ENCODE measurements at places on chromosomes 2 and 18.

GRCh38 chr18:78984941-78985784, 5.5 kb downstream of the SALL3 start:
- no peak for DNase-seq

DNA sequence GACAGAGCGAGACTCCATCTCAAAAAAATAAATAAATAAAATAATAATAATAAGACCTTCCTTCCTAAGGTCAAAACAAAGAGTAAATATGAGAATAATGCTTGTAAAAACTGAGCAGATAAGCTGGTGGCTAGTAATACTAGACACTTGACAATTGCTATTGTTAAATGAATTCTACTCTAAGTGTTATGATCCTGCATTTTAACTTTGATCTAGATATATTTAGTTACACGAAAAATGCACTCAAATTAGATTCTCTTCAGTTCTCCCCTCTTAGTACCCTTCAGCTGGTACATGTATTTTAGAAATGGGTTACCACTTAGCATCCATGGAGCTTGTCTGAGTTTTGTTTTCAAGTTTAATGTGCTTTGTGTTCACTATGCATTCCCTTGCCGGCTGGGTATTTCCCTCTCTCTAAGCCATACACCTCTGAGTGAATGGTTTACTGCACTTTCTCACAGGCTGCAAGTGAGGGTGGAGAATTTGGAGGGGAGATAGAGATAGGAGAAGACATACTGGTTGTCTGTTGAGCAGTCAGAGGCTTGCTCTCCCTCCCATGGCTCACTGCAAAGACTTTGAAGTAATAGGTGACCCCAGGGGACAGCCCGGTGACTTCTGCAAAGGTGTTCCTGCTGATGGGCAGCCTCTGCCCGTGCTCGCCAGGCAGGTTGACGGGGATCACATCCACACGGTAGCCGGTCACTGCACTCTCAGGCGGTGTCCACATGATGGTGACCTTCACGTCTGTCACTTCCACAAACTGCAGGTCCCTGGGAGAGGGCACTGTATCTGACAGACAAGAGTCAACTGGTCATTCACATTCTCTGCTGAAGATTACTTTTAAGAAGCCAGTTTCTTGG, 29.9 kb downstream of the FN1 start:
- no peak for DNase-seq

GRCh38 chr2:31263636-31264190, 29.8 kb downstream of the EHD3 start:
- no peak for DNase-seq

- no peak for DNase-seq
These were observed 50.7 kb upstream of the ARL5A start for GRCh38 chr2:151878655-151879563.

GRCh38 chr2:181300600-181301291, 156.4 kb upstream of the ITGA4 start:
- no peak for DNase-seq

GRCh38 chr2:217399291-217399690, 539.4 kb upstream of the TNP1 start:
- no peak for DNase-seq

DNA sequence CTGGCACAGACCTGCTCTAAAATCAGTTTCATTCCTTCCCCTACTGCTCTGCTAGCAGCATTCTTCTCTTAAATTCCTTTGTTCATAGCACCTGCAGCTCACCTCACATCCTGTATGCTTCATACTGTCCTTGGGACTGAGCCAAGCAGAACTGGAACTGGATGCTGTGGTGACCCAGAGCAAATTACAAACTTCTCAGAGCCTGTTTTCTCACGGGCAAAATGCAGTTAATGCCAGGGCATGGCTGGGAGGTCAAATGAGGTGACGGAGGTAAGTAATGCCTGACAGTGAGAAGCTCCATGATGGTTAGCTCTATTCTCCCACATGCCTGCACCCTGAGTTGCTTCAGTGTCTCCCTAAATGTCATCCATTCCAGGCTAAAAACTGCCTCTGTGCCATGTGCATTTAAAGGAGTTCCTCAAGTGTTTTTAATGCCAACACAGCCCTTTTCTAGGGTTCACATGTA, 29.7 kb downstream of the C2orf42 start:
- no peak for DNase-seq

- DNase-seq: no peak
These were observed 1541.9 kb upstream of the PIK3C3 start for GRCh38 chr18:40413160-40413559.

GRCh38 chr2:161243312-161243711, 64.9 kb upstream of the PSMD14 start:
- DNase-seq: no peak

GRCh38 chr2:67985586-67985985, 77.2 kb downstream of the C1D start:
- DNase-seq: no peak

GRCh38 chr18:71784777-71785176, 759.4 kb downstream of the CBLN2 start:
- no peak for DNase-seq

DNA sequence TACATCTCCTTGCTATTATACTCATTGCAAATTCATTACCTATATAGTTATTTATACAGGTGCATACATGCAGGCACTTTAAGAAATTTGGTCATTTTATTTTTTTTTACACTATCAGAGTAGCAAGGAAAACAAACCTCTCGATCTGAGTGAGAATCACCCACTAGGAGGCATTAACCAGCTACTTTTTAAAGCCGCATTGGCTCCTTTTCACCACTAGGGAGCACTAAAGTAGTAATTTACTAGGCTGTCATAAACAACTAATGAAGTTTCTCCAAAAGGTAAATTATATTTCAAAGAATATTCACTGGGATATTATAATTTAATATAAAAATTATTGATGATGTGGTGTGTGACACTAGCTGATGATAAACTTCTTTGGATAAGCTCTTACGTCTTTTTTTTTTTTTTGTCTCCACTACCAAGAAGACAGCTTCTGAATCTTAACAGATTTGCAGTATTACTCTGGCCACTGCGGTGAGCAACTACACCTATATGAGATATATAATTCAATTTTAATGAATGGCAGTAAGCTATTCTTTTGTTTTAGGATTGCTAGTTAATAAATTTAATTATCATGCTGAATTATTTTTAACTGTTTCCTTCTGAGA, 101.9 kb downstream of the NOL4 start:
- DNase-seq: no peak

- no peak for DNase-seq
These were observed 269.5 kb upstream of the ZSWIM2 start for GRCh38 chr2:187118331-187119099.

GRCh38 chr18:51074605-51075004, 44.6 kb downstream of the SMAD4 start:
- no peak for DNase-seq

- no peak for DNase-seq
These were observed 1033.5 kb upstream of the TMEFF2 start for GRCh38 chr2:193228276-193228675.

DNA sequence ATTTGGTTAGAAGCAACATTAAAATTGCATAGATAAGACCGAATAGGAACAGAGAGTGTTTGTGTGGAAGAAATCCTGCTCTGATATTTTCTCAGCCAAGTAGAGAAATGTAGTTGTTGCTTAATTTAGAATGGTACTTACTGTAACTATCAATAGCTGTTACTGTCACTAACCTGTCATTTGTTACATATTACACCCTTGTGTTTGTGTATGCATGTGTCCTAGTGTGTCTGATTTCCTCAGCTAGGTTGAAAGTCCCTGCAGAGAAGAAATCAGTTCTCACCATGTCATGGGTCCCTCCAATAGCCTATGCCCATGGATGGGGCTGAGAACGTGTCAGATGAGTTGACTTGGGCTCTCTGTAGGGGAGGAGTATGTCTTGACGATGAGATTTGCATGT, 94.4 kb downstream of the SPTBN1 start:
- no peak for DNase-seq

DNA sequence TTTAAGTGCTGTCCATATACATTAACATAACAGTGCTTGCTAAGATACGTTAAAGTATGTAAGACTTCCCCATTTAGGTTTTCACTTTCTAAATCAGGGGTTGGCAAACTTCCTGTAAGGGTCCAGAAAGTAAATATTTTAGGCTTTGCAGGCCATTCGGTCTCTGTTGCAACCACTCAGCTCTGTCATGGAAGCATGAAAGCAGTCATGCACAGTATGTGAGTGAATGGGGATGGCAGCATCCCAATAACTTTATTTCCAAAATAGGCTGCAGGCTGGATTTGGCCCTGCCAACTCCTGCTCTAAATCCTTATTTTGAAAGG, 128.7 kb downstream of the PLA2R1 start:
- DNase-seq: no peak

DNA sequence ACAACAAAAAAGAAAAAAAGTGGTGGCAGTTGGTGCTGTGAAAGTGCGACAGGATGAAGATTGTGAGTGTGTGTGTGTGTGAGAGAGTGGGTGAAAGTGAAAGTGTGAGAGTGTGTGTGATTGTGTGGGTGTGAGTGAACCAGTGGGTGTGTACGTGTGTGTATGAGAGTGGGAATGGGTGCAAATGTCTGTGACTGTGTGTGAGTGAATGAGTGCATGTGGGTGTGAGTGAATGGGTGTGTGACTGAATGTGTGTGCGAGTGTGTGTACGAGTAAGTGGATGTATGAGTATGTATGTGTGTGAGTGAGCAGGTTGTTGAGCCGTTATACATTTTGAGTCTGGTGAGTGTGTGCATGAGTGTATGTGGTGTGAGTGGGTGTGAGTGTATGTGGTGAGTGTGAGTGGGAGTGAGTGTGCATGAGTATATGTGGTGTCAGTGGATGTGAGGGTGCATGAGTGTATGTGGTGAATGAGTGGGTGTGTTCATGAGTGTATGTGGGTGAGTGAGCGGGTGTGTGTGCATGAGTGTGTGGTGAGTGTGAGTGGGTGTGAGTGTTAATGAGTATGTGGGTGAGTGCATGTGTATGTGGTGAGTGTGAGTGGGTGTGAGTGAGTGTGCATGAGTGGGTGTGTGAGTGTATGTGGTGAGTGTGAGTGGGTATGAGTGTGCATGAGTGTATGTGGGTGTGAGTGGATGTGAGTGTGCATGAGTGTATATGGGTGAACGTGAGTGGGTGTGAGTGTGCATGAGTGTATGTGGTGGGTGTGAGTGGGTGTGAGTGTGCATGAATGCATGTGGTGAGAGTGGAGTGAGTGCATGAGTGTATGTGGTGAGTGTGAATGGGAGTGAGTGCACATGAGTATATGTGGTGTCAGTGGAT, 69.3 kb upstream of the HPCAL1 start:
- no peak for DNase-seq

DNA sequence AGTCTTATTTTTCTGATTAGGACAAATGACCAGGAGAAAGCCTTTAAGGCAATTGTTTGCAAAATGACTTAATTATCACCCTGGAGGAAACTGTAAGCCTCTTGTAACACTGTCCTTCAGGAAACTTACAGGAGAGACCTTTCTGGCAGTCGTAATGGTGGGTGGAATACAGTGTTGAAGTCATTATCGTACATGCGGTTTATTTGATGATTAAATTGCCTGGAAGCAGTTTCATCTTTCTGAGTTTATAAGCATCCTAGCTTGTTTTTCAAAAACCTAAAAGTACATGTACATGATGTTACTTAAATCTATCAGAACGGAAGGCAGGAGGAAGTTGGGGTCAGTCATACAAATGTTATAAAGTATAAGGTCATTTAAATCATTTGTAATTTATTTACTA, 86.2 kb upstream of the RAB27B start:
- no peak for DNase-seq

DNA sequence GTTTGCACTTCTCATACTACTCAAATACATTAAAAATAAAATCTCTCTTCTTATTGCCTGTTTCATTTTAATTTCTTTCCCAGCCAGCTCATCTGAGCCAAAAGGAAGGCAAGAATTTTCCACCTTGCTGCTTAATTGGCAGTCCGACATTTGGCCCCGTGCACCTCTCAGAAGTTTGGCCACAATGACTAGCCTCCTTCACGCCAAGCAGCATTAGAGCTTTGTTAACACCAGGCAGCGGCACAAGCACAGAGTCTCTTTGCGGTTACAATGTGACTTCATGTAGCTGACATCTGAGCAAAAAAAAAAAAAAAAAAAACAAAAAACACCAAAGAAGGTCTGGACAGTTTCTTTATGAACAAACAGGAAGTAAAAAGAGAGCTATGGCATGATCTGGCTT, 248.9 kb downstream of the OSR1 start:
- DNase-seq: no peak

DNA sequence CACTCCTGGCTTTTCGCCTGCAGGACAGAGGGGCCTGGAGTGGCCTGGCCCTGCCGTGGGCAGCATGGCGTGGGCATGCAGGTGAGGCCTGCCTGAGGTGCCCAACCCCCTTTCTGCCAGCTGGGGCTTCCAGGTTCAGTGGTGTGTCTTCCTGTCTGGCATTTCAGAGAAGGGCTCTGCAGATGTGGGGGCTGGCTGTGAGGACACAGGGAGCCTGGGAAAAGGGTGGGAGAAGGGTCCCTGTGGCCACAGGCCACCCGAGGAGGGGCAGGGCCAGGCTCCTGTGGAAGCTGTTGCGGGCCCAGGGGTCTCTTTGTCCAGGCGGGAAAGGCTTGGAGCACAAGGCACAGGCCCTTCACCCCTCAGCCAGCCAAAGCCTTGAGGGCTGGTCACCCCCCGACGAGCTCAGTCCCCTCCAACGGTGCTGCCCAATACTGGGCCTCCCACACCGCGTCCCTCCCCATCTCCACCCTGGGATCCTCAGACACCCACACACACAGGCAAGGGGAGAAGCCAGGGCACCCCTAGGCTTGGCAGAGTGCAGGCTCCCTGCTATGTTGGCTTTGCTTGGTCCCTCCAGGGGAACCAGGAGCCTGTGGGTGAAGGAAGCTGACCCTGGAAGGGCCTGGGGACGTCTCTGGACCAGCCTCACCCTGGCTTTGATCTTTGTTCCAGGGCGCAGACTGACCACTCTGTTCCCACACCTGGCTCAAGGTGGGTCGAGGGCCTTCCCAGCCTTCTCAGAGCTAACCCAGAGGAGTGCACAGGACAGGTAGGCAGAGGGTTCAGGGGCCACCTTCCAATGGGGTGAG, 3.7 kb upstream of the AQP12A start:
- DNase-seq: no peak

DNA sequence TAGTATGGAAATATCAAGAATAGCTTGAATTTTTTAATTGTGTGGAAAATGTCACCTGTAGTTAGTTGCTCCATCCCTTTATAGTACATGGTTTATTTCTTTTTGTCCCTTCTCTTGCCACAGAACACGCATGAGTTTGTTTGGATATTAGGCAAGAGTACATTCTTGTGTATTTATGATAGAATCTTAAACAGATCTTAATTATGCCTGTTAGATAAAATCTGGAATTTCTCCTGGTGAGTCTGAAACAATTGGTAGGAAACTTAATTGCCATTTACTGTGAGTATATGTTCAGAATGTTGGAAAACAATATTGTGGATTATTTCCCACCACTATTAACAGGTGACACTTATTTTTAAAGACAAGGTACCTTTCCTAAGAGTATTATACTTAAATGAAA, 30.2 kb upstream of the CABYR start:
- no peak for DNase-seq

- DNase-seq: no peak
These were observed 225.4 kb upstream of the ID2 start for GRCh38 chr2:8456151-8457091.

GRCh38 chr18:74012954-74013630, 134.5 kb downstream of the FBXO15 start:
- no peak for DNase-seq

All from activated T-helper 1 cell treated with anti-CD3 and anti-CD28 coated beads, Interleukin-2, amount 50 U/mL, for 16 hours (primary cell).